Mucosa of gallbladder (tissue), 1 donor: ENCODE measurements at places on chromosomes 3 and 15. TPM values are rescaled to one million over a fixed set of nuclear protein-coding genes. Genes with fewer than 3 reads are reported as not detected.

DNA sequence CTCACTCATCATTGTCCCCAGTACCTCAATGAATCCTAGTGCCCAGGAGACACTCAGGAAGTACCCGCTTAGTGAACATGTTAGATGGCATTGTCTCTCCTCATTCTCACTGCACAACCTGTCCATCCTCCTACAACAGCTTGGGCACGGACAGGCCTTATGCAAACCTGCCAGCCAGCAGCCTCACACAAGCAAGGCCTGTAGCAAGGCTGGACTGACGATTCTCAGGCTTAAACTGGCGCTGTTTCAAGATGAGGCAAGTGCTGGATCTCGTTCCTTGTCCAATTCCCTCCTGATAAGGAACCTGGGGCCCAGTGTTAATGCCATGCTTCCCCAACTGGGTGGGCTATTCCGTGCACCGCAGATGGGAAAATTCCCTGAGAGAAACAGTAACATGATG lies 59.0 kb downstream of the CDCP1 start:
- no peak for DNase-seq

DNA sequence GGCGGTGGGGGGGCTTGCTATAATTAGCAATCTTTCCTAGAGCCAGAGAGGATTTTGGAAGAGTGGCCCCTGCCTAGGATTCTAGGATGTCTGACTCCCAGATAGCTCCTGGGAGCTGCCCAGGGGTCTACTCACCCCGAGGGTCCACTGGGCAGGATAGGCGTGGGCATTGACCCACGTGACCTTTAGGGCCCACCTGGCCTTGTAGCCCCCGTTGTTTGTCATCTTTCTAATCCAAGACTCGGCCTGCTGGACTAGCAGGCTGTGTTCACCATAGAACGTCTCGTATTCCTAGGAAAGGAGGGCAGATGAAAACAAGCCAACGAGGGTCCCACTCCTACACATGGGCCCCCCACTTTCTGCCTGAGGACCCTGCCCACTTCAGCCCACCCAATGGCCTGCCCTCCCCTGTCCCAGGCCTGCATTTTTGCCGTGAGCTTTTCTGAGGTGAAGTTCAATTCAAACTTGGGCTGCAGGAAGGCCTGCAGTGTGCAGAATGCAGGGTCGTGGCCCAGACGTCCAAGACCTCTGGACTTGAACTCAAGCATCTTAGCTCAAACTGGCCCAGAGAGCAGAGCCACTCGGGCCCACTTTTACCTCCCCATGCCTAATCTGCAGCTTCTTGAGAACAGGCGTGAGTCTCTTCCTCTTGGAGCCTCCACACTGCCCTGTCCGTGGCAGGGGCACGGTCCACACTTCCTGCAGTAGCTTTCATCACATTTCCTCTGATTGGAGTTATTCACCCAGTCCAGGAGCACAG lies 41.5 kb downstream of the MUC4 start:
- no peak for DNase-seq

DNA sequence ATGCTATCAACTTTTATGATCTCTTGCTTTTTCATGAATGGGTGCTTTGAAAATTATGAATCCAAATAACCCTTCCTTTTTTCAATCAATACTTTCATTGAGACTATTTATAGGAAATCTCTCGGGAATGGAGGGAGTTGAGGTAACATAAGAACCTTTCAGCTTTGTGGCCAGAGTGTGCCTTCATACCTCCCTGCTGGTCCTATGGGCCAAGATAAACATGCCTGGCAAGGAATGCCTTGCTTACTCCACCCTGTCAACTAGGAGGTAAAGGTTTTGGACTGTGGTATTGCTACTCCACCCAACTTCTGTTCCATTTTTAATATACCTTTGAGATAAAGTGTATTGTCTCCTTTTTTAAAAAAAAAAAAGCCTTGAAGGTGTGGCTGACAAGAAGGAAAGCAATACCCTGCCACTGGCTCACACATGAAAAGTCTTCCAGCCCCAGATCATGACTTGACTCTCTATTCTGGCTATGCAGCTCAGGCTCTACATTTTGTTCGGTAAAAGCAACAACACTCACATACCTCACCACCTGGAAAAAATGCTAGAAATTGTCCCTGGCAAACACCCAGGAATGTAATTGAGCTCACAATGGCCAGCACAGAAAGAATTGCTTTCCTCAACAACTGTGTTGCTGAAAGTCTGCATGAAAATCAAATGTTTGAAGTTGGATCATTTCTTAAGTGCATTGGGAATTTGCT lies 35.8 kb downstream of the COL8A1 start:
- DNase-seq = no peak

DNA sequence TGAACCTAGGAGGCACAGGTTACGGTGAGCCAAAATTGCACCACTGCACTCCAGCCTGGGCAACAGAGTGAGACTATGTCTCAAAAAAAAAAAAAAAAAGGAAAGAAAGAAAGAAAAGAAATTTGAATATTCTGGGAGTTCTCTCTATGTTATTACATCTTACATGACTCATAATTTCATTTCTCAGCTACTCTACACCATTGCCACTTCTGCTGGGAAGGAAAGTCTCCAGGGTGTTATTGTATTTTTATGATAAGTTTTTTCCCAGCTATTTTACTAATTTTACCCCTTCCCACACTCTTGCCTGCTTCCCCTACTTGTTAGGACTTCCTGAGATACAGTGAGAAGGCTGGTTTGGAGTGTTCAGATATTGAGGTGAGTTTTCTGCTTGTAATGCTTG lies 69.7 kb upstream of the UMPS start:
- DNase-seq = no peak

DNA sequence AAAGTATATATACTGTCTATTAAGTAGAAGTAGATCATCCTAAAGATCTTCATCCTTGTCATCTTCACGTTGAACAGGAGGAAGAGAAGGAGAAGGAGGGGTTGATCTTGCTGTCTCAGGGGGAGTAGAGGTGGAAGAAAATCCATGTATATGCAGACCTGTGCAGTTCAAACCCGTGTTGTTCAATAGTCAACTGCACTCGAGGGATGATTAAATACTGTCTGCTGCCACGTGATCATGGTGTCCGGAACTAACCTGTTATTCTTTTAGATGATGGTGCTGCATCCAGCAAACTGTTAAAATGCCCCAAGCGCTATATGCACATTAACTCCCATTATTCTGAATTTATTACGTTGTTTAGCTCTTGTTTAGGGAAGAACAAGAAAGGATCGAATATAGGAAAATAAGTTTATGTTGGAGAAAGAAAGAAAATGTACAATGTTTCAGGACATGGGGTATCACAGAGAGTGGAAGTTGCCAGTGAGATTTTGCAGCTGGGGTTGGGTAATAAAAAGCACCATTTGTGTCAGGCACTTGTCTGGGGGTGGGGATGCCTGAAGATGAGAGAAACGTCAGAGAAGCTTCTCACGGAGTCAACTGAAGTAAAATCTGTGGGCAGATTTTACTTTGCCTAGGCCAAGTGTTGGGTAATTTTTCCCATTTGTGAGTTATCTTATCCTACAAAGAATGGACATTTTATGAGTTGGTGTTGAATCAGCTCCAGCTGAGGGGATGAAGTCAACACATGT lies 229.2 kb downstream of the RYR3 start:
- no peak for DNase-seq

The SLC6A11 gene
- 0.12 TPM for total RNA-seq

The SAXO2 gene
- total RNA-seq = 12.3 TPM
